Stimulated activated CD4-positive, alpha-beta T cell treated with anti-CD3 and anti-CD28 coated beads, Interleukin-12 subunit alpha, Interleukin-12 subunit beta, amount 100 ng/mL, for 48 hours (primary cell): ENCODE measurements at places on chromosomes 16 and 17.

DNA sequence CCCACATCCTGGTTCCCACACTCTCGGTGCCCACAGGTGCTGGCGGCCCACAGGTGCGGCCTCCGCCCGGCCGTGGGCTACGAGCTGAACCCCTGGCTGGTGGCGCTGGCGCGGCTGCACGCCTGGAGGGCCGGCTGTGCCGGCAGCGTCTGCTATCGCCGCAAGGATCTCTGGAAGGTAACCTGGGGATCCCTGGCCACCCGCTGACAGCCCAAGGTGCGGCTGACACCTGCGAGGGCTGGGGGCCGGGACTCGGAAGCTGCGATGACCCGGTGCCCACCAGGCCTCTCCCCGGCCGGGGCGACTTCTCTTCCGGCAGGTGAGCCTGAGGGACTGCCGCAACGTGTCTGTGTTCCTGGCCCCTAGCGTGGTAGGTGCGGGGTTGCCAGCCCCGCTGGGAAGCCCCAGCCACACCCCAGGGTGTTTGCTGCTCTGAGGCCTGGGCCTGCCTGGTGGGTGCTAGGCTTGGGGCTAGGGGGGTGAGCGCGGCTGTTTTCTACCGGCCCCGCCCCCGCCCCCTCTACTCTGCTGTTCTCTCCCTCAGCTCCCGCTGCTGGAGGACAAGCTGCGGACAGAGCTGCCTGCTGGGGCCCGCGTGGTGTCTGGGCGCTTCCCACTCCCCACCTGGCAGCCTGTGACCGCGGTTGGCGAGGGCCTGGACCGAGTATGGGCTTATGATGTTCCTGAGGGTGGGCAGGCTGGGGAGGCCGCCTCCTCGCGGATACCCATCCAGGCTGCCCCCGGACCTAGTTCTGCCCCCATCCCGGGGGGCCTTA is 1.0 kb downstream of the ANTKMT start:
- no peak for DNase-seq

GRCh38 chr17:1077986-1078711 is 81.2 kb downstream of the TIMM22 start:
- DNase-seq: no peak

GRCh38 chr17:48254896-48255295 is 147.3 kb downstream of the SNX11 start:
- no peak for DNase-seq

- DNase-seq: peak; percentile 35
Observed at GRCh38 chr17:51000835-51001638, 119.6 kb downstream of the SPAG9 start.

DNA sequence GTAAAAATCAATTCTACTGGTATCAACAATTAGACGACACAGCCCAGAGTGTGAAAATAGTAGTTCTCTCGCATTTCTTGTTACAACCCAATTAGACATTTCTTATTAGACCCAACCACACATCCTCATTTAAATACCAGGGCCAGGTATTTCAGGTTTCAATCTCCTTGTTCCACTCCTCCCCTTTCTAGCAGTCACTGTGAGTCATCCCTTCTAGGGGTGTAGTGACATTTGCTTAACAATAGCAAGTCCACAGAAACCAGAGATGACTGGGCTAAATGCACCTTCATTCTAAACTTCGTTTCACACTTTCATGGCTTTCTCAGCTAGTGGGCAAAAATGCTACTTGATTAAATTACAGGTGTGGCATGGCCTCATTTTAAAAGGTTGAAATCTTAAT is 116.9 kb upstream of the CACNG3 start:
- DNase-seq: no peak

DNA sequence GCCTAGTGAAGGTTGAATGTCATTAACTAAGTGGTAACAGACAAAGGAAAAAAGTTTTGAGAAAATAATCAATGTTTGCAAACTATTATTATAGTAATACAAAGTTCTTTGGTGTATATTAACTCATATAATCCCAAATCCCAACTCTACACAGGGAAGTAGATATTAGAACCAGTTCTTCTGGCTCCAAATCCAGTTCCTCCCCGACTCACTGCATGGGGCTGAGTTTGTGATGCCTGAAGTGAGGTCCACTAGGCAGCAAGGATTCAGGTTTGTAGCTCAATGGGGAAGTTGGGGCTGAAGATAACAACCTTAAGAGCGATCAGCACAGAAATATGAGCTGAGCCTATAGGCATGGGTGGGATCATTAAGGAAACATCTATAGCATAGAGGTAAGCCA is 5.6 kb upstream of the SYNRG start:
- no peak for DNase-seq

- DNase-seq: no peak
Observed at GRCh38 chr16:54204756-54205155, 81.8 kb downstream of the IRX3 start.

GRCh38 chr17:42841975-42842685 is 2.2 kb upstream of the AOC2 start:
- no peak for DNase-seq

DNA sequence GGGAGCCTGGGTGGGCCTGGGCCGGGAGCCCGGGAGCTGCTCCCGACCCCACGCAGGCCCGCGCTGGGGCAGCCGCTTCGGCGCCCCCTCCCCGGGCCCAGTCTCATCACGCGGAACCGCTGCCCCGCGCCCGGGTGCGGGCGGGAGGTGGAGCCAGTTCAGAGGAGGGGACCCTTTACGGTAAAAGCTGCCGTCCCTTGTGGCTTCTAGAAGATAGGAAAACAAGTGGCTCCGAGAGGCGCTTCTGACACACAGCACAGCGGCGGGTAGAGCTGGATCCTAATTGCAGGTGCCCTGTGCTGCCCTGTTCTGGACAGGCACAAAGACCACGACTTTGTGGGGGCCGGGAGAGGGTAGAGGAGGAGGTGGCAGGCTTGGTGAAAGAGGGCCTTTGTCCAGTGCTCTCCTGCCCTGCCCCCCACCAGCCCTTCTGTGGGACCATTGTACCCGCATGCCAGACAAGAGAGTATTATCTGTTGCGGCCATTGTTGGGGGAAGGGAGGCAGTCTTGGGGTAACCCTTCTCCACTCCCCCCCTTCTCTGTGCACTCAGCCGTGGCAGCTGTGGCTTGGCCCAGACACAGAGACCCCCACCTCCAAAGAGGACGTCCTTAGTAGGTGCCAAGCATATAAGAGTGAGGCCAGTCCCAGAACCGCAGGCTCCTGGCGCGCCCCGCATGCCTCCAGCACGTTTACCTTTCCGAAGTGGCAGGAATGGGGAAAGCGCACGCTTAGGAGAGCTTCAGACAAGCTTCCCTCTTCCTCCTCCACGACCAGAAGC is 736 bp downstream of the CNP start:
- DNase-seq: peak; percentile 27

- DNase-seq: no peak
Observed at GRCh38 chr16:24723663-24724062, 5.8 kb upstream of the TNRC6A start.

DNA sequence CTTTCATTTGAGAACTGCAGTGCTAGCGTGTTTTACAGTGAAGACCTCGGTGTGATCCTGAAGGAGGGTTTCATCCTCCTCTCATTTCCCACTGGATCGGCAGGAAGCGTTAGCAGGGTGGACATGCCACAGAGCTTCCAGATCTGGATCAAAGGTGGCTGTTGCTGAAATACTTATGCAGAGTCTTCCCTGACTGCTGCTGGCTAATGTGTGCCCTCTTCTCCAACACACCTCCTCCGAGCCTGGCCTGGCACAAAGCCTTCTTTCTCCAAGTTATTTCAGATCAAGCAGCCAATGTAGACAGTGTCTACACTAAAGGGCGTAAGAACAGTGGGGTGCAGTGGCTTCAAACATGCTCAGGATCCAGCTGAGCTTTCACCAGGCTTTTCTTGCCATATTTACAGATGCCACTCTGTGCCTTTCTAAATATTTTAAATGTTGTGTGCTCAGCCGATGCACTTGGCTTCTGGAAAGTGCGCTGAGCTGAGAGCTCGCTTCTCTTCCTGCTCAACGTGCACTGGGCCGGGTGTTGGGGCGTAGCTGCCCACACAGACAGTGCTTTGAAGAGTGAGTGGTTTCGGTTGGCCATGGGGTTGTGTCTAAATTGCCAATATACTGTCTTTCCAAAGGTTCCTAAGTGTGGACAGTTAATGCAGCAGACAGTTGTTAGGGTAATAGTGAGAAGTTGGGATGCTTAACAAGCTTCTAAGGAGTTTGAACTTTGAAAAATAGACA is 2.1 kb downstream of the ZNF750 start:
- no peak for DNase-seq

- no peak for DNase-seq
Observed at GRCh38 chr17:15920758-15921239, 24.1 kb upstream of the ADORA2B start.

- DNase-seq: no peak
Observed at GRCh38 chr16:67910158-67910557, 17.1 kb downstream of the PSKH1 start.

- DNase-seq: no peak
Observed at GRCh38 chr17:7222093-7222971, 2.6 kb downstream of the ACADVL start.

GRCh38 chr16:89593841-89594240 is 18.3 kb downstream of the CPNE7 start:
- DNase-seq: no peak

DNA sequence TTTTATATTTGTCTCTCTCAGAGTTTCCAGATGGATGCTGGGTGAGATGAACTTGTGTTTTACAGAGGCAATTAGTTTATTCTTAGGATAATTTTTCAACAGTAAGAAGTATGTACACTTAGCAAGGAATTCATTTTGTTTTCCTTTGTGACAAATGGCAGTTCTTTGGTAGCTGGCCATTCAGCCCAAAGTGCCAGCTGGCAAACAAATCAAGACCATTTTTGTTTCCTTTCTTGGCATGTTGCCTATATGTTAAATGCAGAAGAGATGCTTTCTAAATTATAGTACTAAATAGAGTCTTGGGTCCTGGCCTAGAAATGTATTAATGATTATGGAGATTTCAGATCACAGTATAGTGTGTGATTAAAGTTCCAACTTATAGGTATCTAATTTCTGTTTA is 337.1 kb downstream of the CNTNAP4 start:
- no peak for DNase-seq

DNA sequence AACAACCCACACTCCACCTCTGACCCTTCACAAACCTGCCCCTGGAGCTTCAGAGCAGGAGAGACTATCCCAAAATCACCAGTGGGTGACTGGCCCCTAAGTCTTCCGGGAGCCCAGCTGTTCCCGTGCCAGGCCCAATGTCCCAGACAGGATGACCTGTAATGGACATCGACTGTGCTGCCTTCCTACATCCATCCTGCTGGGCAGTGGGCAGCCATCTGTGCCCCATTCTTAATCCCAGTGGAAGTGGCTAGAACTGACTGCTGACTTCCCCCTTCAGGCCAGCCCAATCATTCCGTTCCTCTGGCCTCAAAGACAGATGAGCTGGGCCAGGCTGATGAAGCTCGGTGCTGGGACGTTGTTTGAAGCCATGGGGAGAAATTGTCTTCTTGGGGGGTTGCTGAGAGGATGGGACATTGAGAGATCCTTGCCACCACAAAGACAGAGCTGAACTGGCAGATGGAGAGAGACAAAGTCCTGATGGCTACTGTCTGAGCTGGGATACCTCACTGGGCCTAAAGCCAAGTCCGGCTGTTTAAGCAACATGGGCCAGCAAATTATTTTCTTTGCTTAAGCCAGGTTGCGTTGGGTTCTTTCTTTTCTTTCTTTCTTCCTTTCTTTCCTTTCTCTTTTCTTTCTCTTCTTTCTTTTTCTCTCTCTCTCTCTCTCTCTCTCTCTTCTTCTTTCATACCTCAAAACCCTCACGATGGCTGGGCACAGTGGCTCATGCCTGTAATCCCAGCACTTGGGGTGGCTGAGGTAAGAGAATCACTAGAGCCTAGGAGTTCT is 17.9 kb upstream of the ALOX15B start:
- no peak for DNase-seq

DNA sequence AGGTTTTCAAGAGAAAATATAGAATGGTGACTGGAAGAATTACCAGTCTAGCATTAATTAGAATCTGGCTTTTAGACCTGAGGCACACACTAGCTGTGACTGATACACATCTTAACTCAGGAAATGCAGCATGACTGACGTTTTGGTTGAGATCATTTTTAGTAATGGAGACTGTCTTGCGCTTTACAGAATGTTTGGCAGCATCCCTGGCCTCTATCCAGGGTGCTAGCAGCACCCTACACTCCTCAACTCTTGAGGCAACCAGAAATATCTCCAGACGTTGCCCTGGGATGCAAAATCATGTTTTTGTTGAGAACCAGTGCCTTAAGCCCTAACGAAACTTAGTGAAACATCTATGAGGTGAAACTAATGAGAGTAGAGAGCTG is 109.0 kb downstream of the HS3ST3A1 start:
- no peak for DNase-seq

DNA sequence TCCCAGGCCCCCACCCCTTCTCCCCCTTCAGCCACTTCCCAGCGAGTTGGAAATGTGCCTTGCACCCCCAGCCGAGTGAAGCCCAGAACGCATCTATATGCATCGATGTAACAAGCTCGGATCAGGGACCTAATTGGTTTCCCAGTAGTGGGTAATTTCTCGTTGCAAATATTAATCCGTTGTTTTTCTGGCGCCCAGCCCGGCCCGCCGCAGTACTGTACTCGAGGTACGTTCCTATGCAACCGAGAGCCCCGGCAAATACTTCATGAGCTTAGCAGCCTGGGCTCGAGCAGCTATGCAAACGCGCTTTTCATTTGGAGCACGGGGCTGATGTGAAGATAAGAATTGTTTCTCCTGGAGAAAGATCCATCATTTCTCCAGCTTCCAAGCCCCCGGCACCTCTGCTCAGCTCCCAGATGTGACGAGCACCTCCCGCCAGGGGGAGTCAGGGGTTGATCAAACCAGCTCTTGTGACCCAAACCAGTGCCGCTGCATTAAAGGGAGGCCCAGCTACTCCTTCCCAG is 229.8 kb downstream of the KATNIP start:
- DNase-seq: no peak

DNA sequence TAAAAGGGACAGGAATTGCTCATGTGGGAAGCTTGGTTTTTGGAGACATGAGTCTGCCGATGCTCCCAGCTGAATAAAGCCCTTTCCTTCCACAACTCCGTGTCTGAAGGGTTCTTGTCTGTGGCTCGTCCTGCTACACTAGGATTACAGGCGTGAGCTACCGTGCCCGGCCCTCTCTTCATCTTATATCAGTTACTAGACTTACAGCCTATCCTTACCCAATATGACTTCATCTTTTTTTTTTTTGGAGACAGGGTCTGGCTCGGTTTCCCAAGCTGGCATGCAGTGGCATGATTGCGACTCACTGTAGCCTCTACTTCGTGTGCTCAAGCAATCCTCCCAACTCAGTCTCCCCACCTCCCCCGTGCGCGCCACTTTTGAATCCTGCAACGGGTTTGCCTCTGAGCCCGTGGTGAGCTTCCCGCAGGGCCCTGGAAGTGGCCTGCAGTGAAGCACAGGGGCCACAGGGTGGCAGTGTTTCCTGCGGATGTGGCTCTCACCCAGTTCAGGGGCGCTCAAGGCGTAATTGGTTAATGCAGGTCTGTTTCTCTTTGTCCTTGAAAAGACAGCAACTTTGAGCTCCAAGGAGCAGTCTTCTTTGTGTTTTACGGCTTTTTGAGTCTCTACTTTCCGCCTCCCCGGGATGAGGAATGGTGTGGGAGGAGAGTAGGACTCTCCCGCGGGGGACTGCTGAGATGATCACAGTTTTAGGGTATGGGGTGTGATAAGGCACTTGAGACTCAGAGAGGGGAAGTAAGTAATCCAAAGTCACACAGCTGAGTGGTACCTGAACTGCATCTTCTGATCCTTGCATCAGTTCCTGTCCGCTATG is 22.7 kb upstream of the GPRC5B start:
- DNase-seq: peak; percentile 61
